ENCODE measurements at places on chromosomes 6 and 20.

DNA sequence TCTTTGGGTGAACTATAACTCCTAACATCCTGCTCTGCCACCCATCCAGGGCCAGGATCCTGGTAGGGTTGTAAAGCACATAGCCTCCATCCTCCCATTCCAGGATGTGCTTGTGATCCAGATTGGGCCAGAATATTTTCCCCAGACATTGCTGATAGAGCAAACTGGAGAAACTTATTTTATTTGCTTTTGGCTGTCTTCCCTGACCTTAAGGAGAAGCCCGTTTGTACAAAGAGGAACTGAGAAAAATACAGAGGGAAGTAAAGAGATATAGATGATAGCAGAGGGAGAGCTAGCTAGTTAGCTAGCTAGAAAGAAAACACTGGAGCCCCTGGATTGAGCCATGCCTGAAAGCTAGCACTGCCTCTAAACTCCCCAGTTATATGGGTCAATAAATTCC is 9.0 kb upstream of the HDAC2 start:
- DNase-seq, result no peak

DNA sequence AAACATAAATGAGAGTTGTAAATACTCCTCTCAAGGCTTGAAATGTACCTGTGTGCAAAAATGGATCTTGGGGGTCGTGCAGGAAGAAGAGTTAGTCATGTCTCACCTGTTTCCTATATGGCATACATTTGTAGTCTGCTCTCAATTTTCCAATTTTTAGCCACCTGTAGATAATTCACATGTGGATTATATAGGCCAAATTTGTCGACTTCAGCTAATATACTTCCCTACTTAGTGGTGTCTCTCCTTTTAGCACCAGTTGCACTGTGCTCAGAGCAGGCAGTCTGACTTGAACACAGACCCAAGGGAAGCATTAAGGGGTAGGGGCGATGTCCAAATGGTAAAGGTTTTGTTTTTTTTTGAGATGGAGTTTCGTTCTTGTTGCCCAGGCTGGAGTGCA is 1.9 kb downstream of the RBM24 start:
- DNase-seq, result no peak

DNA sequence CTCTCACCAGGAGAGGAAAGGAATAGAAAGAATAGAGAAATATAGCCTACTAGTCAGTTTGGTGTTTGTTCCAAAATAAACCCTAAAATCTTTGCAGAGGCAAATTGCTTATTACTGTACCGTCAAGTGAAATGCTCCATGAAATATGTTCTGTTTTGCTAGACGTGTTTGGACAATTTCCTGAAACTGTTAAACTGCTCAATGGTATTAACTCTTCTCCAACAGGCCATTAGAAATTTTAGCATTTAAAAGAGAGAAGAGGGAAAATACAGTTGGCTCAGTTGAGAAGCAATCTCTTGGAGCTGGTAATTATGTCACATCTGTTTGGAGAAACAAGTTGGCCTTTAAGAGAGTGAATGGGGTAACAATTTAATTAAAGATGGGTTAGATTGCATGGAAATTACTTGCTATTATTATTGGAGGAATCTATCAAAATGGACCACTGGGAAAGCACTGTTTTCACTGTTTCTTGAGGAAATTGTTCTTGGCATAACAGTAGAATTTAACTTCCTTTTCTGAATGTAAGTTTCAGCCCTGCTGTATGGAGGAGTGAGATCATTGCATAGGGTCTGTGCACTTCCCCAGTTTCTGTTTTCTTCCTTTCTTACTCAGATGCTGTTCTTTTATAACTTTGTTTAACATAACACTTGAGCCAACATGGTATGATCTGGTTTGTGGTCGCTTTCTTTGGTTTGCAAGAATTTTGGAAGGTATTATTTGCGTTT is 373.6 kb downstream of the PLCB1 start:
- no peak for DNase-seq

DNA sequence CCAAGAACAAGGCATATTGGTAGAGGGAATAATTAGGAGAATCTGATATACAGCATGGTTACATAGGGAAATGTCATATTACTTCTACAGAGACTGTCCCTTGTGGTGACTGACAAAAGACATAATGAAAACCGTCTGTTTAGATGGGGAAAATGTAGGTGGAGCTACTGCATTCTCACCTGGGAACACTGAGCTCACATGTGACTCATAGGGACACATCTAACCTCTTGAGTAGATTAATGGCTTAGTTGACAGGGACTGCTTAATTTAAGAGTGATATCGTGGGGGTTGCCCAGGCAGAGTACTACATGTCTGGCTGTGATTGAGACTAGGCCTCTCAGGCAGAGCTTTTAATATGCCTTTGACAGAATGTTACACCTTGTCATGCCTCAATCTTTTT is 235.3 kb upstream of the ZFP64 start:
- DNase-seq, result no peak

- DNase-seq, result no peak
These were observed 101.2 kb downstream of the PXDC1 start for GRCh38 chr6:3650076-3650958.

DNA sequence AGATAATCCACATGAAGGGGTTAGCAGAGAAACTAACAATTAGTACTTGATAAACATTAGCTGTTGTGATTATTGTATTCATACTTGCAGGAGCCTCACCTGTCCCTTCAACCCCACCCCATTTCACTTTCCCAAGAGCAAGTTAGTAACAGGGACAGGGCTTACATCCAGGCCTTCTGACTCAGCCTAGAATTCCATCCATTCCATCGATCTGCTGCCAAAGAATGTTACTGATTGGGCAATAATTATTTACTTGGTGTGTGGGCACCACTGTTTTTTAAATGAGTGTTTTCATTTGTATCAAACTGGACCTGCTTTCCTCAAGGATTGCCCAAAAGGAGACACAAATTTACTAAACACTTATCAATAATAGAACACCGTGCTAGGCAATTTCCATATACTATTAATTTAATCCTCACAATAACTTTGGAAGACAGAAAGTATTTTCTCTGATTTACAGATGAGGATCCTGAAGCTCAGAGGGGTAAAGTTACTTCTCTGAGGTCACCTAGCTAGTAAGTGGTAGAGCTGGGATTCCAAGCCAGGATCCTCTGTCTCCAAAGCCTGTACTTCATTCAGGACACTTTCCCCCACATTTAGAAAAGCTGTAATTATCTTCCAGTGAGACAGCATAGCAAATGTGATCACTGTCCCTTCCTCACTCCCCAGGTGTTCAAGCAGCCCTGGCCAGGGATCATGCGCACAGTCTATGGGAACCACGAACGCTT is 32.8 kb downstream of the GSS start:
- DNase-seq, result no peak

GRCh38 chr6:140380427-140381218 is 1006.2 kb upstream of the CITED2 start:
- no peak for DNase-seq

GRCh38 chr6:1612974-1613306 is 3.2 kb downstream of the FOXC1 start:
- DNase-seq, result no peak

- no peak for DNase-seq
These were observed 145.5 kb downstream of the TMEM242 start for GRCh38 chr6:157177731-157178336.

DNA sequence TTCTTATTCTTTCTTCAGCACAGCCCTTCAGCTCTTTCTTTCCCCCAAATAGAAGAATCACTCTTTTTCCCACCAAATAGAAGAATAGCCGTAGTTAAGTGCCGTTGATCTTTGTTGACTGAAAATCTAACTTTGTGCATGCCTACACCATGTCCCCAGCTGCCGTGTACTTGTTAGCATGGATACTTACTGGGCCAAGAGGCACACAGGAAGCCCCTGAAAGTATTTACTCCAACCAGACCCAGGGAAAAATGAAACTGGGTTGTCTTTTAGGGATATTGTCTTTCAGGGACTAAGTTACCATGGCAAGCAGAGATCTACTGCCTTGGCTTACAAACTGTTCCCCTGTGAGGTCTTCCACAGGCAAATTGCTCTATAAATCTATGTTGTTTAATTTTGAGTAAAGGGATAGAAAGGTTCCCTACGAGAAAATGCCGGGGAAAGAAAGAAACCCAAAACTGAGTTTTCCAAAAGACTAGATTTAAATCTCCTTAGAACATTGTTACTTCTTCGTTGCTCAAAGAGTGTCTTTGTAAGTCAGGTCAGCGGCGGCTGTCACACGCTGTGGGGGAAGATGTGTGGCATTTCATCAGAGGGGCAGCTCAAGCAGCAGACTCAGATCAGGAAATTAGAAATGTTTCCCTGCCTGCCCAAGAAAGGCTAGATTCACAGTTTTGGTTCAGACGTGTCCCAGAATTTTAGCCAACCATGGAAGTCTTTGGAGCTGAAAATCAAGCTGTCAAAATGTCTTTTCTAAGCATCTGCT is 188.2 kb upstream of the PRND start:
- no peak for DNase-seq

GRCh38 chr20:62248890-62249560 is 10.7 kb downstream of the OSBPL2 start:
- no peak for DNase-seq

GRCh38 chr6:4313044-4313686 is 177.8 kb upstream of the ECI2 start:
- no peak for DNase-seq

- DNase-seq, result no peak
These were observed 24.4 kb downstream of the HCRTR2 start for GRCh38 chr6:55198715-55199114.

- DNase-seq, result no peak
These were observed 120.8 kb upstream of the BCLAF1 start for GRCh38 chr6:136410201-136411024.

DNA sequence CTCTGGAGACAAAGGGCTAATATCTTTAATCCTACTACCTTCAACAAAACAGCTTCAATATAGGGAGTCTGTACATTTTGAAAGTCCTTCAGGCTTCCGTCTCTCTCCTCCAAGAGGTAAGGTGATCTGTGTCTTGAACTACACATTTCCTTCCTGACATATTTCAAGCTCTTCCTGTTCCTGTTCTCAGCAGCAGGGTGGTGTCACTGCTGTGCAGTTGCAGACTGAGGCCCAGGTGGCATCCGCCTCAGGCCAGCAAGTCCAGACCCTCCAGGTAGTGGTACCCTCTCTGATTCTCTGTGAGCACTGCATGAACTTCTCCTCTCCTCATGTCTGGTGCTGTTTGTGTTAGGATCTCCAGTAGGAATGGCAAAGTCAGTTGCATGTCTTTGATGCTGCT is 7.8 kb downstream of the NFYA start:
- DNase-seq, result no peak

- peak; percentile 22 for DNase-seq
These were observed 15.2 kb upstream of the MRPS18A start for GRCh38 chr6:43702534-43703440.

GRCh38 chr6:100662264-100662663 is 197.5 kb upstream of the SIM1 start:
- no peak for DNase-seq

- DNase-seq, result no peak
These were observed 99.8 kb downstream of the TTLL2 start for GRCh38 chr6:167424700-167425099.

- DNase-seq, result no peak
These were observed 13.0 kb upstream of the MUC22 start for GRCh38 chr6:30997301-30997700.

- DNase-seq, result no peak
These were observed 7.7 kb upstream of the SCP2D1 start for GRCh38 chr20:18805881-18806280.

DNA sequence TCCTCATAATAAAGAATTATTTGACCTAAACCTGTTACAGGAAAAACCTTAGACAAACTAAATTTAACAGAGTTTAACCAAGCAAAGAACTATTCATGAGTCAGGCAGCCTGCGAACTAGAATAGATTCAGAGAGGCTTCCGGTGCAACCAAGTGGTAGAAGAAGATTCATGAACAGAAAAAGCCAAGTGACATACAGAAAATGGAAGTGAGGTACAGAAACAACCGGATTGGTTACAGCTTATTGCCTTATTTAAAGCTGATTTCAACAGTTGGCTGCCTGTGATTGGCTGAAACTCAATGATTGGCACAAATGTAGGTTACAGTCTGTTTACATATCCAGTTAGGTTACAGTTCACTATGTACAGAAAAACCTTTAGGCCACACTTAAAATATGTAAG is 10.1 kb downstream of the PPP1R3G start:
- no peak for DNase-seq

- no peak for DNase-seq
These were observed 120.1 kb upstream of the TCF21 start for GRCh38 chr6:133768656-133769295.

DNA sequence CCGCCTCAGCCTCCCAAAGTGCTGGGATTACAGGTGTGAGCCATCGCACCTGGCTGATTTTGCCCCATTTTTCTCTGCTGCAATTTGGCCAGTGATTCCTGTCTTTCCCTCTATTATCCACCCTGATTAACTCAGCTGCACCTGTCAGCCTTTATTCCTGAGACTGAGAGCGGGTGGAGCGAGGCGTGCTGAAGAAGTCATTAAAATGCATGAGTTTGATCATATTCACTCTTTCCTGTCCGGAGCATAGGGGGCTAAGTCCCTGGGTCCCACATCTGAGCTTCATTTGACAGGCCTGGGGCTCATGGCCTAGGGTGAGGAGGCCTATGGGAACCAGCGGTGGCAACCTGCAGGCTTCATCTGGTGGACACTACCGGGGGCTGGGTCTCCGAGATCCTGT is 25.7 kb upstream of the CTNNBL1 start:
- DNase-seq, result no peak

GRCh38 chr20:33673410-33674293 is 576 bp downstream of the NECAB3 start:
- DNase-seq, result peak; percentile 57

DNA sequence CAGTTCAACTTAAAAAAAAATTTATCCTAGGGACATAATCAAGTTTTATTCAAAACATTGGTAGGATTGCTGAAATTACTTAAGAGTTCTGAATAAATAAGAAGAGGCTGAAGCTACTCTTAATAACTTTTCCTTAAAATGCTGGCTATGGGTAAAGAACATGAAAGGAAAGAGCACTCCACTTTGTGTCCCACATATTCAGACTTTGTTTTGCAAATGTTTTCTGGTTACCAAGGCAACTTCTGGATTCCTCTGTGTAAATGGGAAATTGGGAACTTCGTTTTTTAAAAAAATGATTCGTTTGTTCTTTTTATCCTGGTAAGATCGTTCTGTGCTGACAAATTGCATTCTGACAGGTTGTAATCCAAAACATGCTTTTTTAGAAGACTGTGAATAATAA is 115.0 kb downstream of the KIF6 start:
- DNase-seq, result no peak

- DNase-seq, result no peak
These were observed 338.5 kb upstream of the SPTLC3 start for GRCh38 chr20:12670301-12670700.

GRCh38 chr6:134389658-134390057 is 71.7 kb upstream of the SGK1 start:
- DNase-seq, result no peak

DNA sequence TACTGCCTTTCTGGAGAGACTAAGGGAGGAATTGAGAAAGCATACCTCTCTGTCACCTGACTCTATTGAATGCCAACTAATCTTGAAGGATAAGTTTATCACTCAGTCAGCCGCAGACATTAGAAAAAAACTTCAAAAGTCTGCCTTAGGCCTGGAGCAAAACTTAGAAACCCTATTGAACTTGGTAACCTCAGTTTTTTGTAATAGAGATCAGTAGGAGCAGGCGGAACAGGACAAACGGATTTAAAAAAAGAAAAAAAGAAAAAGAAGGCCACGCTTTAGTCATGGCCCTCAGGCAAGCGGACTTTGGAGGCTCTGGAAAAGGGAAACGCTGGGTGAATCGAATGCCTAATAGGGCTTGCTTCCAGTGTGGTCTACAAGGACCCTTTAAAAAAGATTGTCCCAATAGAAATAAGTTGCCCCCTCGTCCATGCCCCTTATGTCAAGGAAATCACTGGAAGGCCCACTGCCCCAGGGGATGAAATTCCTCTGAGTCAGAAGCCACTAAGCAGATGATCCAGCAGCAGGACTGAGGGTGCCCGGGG is 43.1 kb upstream of the RNF182 start:
- no peak for DNase-seq
